Stimulated activated CD4-positive, alpha-beta T cell treated with anti-CD3 and anti-CD28 coated beads, Interleukin-12 subunit alpha, Interleukin-12 subunit beta, amount 100 ng/mL, for 4 hours (primary cell): ENCODE measurements at places on chromosomes 2 and 18.

- DNase-seq: peak; percentile 17
Observed at GRCh38 chr18:62425465-62426190, 97.2 kb upstream of the ZCCHC2 start.

DNA sequence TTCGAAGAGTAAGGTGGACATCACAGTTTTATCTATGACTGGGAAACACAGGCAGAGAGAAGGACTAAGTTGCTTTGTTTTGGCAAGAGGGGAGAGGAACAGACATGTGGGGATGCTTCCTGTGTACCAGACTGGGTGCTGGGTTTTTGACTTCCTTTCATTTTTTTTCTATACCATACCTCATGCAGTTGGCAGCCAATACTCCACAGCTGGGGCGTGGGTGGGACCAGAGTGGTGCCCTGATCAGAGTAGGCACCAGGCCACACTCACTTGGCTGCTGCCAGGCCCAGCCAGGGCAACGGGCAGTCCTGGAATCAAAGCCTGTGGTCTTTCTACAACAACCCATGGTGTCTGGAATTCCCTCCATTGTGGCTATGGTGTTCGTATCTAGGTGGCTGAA is 45.2 kb downstream of the SH3RF3 start:
- no peak for DNase-seq

DNA sequence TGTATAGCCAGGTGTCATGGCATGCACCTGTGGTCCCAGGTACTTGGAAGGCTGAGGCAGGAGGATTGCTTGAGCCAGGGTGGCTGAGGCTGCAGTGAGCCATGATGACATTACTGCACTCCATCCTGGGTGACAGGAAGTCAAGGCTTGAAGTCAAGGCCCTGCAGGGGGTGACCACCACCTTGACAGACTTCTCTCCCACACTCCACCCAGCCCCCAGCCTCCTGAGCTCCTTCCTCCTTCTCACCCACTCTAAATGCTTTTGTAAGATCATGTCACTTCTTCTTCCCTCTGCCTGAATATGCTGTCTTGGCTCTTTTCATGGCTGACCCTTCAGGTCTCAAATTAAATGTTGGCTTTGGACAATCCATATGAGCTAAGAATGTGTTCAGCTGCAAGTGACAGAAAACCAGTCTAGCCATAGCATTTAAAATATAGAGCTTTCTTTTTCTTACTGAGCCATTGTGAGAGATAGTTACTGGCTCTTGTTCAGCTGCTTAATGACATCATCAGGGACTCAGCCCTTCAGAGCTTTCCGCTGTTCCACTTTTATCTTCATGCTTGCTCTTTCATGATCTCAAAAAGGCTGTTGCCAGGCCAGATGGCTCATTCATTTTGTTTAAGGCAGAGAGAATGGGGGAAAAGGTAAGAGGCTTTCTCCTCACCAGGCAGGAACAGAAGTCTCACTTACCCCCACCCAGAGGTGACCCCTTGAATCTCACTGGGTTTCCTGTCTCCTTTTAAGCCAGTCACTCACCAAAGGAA is 36.7 kb upstream of the TTC39C start:
- DNase-seq: no peak

GRCh38 chr2:128370468-128371247 is 52.0 kb upstream of the HS6ST1 start:
- DNase-seq: no peak

DNA sequence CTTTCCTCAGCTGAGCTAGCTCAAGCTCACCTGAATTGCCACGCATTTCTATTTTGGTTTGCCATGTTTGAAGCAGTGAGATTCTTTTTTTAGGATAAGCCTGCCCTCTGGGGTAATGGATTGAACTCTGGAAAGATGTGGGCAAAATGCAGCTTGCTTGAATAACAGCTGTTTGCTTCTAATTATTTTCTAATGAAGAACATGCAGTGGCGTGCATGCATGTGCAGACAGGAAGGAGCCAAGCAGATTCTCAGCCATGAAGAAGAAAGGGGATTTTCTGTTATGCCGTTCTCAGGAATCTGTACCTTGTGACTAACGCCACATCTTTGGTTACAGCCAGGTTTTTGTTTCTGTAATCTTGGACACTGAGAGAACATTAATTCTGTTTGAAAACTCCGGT is 171.2 kb downstream of the ANTXR1 start:
- DNase-seq: no peak

DNA sequence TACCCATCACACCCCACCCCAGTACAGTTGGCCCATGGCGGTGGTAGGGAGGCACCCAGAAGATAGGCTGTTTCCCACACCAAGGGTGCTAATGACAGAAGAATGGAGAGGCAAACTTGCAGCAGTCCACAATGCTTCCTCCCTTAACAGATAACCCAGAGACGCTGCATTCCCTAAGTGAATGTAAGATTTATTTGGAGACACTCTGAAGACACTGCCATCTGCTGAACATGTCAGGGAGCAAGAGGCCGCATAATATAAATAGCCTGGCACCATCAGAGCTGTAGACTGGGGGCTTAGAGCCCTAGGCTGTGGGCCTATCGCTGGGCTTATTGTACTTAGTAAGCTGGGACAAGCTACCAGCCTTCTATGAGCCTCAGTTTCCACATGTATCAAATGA is 2.2 kb upstream of the IWS1 start:
- no peak for DNase-seq

DNA sequence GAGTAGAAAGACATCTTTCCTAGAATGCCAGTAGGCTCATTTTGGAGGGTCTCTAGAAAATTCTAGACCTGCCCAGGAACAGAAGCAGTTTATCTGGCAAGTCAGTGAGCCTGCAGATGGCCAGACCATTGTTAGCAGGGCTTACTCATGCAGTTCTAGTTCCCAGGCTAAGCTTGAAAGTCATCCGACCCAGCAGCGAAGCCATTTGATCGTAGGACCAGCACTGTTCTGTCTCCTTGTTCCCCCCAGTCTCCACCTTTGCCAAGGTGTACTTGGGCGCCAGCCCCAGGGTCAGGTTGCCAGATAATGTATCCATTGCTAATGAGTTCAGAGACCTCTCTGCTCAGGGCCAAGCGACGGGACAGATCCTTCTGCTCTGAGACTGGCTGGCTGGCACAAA is 70.1 kb downstream of the EPAS1 start:
- DNase-seq: no peak

GRCh38 chr2:143684551-143685320 is 555.5 kb downstream of the ARHGAP15 start:
- no peak for DNase-seq

- no peak for DNase-seq
Observed at GRCh38 chr2:40625849-40626248, 174.0 kb upstream of the SLC8A1 start.

GRCh38 chr2:195364015-195364965 is 292.7 kb upstream of the SLC39A10 start:
- no peak for DNase-seq

GRCh38 chr18:62523631-62524439 is 1.0 kb downstream of the ZCCHC2 start:
- peak; percentile 53 for DNase-seq

DNA sequence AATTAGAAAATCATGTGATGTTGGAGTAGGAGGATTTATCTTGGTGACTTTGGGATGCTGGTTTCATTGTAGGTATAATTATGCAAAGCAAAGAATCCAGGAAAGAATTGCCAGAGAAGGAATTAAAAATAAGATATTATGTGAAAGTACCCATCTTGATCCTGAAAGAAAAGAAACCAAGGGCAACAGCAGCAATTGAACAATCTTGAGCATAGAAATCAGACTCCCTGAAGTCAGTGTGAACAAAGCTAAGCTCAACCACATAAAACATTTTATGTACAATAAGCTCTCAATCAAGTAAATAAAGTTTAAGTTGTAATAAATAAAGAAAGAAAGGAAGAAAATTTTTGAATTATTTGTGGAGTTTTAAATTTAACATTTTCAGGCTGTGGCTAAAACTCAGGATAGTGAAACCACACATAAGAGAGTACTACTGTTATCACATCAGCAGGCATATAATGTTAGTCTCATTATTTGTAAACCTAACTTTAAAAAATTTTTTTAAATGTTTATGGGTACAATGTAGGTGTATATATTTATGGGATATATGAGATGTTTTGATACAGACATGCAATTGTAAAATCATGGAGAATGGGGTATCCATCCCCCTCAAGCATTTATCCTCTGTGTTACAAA is 32.8 kb upstream of the GPR55 start:
- no peak for DNase-seq

DNA sequence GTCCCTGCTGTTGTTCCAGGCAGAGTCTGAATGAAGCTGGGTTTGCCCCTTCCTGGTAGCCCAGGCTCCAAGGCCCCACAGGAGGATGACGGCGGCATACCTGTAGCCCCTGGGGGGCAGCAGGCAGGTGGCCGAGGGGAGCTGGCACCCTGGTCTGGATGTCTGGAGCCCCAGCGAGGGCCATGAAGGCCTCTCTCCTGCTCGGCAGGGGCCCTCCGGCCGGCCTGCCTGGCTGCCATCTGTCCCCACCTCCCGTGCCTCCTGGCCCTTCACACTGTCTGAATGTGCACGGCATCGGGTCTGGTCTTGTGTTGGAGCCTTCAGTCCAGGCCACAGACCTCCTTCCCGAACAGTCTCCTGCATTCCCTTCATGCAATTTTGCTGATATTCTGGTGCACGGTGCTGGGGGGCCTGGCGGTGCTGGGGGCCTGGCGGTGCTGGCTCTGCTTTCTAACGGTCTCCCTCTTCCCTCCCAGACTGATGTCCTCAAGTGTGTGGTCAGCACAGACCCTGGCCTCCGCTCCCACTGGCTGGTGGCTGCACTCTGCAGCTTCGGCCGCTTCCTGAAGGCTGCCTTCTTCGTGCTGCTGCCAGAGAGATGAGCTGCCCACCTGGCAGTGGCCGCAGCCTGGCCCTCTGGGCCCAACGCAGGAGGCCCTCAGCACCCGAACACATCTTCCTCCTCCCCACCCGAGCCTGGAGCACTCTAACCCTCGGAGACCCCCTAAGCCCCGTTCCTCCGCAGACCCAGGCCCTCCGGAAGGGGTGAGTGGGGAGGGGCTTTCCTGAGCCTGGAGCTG is 13.5 kb downstream of the BOK start:
- no peak for DNase-seq

DNA sequence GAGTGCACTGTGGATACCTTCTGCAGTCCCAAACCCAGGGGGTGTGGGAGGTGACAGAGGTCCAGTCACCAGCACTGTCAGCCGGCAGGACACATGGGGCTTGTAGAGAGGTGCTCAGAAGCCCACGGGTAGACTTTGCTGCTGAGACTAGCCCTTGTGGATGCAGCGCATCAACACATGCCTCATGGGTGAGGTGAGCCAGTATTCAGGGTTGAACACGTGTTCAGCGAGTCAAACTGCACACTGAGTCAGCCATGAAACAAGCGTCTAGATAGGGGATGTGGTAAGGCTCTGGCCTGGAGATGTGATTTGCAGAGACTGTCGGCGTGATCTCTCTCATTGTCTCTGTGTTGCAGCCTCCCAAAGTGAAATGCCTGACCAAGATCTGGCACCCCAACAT is 35.8 kb upstream of the SCLY start:
- DNase-seq: peak; percentile 9

DNA sequence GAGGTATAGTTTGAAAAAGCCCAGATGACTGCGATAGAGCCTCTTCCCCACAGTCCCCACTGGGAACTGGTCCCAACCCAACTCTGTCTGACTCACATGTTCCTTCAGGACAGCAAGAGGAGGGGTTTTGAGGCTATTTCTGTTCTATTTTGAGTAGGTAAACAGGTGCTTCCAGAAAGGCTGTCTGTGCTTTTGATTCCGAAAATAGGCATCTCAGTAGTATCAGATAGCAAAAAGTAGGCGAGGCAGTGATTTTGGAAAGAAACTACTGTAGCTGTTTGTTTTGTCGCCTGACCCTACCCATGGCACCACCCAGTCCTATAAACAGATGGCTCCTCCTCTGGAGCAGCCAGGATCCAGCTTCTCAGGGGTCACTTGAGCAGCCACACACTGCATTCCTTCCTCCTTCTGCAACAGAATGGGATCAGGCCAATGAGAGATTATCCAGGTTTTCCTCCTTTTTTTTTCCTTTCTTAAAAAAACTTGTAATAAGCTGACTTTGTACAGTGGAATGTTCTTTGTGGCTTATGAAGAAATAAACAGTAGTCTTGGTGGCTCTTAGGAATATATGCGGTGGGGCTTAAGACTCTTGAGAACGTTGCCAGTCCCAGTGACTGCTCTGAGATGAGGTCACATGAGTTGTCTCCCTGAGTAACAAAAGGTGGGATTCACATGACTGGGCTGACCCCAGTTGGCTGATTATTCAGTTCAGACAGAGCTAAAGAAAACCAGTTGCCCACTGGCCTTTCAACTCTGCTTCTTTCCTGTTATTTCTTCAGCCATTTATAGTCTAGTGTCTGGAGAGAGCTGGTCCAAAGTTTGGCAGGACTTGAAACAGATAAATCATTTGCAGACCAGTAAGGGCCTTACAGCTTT is 98.6 kb downstream of the KCNS3 start:
- DNase-seq: no peak

- no peak for DNase-seq
Observed at GRCh38 chr18:78857314-78858150, 122.1 kb upstream of the SALL3 start.

DNA sequence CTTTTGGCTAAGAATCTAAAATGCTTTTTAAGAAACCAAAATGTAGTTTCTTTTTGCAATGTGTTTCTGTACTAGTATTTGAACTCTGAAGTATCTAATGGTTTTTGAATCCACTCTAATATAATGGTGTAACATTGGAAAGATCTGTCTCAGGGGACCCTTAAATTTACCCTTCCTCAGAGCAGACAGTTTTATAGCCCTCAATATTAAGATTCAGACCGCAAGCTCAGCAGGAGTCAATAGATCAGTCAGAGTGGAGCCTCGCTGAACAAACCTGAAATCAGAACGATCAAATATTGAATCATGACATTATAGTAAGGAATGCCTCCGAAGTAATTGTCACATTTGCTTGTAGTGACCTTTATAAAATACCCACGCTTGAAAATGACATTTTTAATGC is 18.3 kb downstream of the SGPP2 start:
- DNase-seq: no peak

- no peak for DNase-seq
Observed at GRCh38 chr2:234051374-234052070, 1.0 kb downstream of the SPP2 start.

- no peak for DNase-seq
Observed at GRCh38 chr2:121137571-121137970, 147.4 kb downstream of the TFCP2L1 start.

DNA sequence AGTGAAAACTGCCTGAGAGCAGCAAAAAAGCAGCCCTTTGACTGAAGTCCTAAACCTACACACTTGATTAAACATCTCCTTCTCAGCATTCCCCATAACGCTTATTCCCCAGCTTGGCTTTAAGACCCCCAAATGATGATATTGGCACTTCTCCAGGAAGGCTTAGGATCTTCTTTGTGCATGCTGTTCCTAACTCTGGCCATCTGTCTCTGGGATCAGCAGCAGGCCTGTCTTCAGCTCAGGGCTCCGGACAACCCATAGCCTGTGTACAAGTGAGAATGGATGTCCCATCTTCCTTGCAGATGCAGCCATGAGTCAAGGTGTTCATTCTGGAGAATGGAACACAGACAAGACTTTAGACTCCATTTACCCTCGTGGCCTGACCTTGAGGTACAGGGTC is 81.6 kb upstream of the TMEM17 start:
- DNase-seq: no peak

- DNase-seq: no peak
Observed at GRCh38 chr2:31131871-31132270, 6.4 kb downstream of the GALNT14 start.
